ENCODE measurements at places on chromosomes 1 and 21.

DNA sequence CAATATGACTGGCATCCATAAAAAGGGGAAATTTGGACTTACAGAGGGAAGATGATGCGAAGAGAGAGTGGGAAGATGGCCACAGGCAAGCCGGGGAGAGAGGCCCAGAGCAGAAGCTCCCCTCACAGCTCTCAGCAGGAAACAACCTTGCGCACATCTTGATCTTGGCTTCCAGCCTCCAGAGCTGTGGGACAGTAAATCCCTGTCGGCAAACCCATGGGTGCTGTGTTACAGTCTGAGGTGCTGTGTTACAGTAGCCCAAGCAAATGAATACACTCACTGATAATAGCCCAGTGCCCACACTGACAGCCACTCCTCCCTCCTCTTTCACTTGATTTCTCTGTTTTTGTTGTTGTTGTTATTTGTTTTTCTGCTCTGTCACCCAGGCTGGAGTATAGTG, 22.4 kb downstream of the CDCA8 start:
- no peak for DNase-seq

DNA sequence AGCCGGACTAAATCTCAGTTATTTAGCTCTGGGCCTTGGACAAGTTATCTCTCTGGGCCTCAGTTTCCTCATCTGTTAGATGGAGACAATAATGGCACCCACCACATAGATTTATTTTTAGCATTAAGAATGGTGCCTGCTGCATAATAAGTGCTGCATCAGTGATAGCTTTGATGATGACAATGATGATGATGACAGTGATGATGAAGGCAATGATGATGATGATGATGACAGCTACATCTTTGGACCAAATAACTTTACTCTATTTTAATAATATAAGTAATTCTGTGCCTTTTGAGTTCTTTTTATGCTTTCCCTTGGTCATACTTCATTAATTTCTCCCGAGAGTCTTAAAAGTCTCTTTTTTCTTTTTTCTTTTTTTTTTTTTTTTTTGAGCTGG, 143.4 kb downstream of the C1orf21 start:
- DNase-seq = no peak

DNA sequence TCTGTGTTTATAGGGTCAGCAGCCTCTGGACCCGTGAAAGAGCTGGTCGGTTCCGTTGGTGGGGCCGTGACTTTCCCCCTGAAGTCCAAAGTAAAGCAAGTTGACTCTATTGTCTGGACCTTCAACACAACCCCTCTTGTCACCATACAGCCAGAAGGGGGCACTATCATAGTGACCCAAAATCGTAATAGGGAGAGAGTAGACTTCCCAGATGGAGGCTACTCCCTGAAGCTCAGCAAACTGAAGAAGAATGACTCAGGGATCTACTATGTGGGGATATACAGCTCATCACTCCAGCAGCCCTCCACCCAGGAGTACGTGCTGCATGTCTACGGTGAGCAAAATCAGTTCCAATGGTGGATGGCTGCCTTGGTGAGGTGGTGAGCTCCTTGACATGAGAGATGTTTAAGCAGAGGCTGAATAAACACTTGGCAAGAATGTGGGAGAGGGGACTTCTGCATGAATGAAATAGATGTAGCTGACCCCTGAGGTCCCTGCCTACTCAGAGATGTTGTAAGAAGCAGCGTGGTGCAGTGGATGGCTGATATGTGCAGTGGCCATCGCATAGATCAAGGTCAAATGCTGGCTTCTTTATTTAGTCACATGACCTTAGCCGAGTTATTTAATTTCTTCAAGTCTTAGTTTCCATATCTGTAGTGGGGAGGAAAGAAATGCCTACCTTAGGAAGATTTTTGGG, 9.3 kb downstream of the SLAMF7 start:
- no peak for DNase-seq

DNA sequence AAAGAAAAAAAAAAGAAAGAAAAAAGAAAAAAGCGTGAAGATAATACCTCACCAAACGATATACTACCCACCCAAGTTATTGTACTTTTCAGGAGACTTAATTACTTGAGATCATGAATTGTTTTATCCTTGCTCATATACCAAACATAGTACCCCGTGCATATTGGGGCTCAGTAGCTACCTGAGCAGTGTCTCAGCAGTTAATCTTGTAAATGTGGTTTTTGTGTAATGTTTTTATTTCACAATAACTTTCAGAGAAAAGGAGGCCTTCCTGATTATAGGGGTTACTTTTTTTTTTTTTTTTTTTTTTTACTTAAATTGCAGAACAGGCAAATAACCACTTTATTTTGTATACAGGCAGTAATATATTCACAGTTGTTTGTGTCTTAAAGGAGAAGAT, 80.3 kb downstream of the OSBPL9 start:
- DNase-seq = no peak

- DNase-seq = no peak
Measured at GRCh38 chr1:31470794-31471315, 57.8 kb downstream of the SERINC2 start.

- DNase-seq = no peak
Measured at GRCh38 chr1:201786824-201787223, 42.1 kb upstream of the IPO9 start.

GRCh38 chr21:46555225-46555617, 49.7 kb downstream of the S100B start:
- no peak for DNase-seq

DNA sequence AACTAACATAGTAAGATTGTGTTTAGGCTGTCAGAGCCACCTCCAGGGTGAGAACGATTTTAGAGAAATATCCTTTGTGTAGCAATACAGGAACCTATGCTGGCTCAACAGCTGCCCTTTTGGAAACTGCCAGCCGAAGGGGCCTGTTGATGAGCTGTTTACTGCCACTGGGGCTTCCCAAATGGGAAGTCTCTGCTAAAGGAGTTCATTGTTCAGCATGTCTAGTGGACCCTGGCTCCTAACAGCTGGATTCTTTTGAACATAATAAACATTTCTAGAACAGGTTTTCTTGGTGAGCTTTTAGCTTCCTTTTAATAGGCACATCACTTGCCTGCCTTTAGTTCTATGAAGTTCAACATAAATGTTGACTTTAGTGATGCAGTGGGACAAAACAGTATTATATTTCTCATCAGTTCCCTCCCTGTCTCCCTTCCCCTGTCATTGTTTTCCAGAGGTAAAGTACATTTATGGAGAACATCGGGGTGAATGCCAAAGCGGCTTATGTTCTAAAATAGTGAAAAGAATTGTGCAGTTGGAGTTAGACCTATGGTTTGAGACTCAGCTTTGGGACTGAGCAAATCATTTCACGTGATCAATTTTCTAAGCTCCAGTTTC, 57.4 kb downstream of the UCK2 start:
- DNase-seq = no peak
